AG08395 (cell line): ENCODE measurements at places on chromosomes 7 and 10.

DNA sequence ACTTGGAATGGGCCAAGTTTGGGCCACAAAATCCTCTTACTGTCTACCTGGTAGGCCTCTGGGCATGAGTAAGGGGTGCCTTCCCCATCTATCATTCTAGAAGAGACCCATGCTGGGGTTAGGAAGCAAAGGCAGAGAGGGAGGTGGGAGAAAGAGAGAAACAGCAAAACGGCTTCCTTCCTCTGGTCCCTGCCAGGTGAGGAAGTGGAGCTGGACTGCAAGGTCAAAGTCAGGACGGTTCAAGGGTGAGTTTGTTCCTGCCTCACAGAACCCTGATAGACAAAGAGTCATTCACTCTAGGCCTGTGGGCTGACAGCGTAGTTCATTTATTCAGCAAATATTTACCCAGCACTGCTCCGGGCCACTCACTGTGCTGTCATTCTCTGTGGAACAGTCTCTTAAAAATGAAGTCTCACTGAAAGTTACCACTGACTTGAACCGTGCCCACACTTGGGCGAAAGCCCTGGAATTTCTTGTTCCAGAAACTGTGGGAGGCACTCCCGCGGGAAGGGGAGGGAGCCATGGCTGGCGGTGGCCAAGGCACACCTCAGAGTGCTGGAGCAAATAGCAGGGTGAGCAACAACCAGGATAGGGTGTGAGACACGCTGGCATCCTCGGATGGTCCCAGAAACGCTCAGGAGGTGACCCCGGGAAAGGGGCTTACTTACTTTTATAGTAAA is 26.2 kb upstream of the ECHDC3 start:
- DNase-seq: no peak

GRCh38 chr7:47300472-47301104 is 281.3 kb downstream of the TNS3 start:
- no peak for DNase-seq

DNA sequence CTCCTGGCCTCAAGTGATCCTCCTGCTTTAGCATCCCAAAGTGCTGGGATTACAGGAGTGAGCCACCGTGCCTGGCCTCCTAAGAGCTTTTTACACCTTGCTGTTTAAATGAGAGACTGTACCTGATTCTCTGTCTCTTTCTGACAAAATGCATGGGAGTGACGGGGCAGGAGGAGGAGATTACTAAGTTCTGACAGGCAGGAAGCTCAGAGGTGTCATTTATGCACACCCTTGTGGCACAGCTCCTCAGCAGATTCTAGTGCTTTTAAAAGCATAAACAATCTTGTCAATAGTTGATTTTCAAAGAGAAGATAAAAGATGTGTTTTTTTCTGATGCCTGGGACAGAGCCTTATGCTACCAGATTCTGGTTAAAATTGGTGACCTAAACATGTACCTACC is 39.7 kb upstream of the STEAP4 start:
- no peak for DNase-seq

- no peak for DNase-seq
Observed at GRCh38 chr10:125072794-125073193, 87.6 kb downstream of the CTBP2 start.

GRCh38 chr10:1477578-1477977 is 259.7 kb downstream of the ADARB2 start:
- no peak for DNase-seq

DNA sequence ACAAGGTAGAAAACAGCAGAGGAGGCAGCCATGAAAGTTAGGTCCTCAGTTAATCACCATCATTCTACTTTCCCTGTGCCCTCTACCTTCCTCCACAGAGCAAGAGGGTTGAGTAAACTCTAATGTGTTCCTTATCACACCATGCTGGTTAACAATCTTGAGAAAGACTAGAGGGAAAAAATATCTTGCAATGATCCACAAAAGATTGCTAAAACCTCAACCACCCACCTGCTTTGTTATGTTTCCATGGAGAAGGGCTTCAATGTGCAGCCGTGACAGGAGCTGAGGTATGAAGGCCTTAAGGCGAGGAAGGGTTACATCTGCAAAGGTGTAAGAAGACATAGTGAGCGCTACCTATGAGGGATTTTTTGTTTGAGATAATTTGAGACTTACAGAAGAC is 103.9 kb downstream of the IDE start:
- DNase-seq: no peak

DNA sequence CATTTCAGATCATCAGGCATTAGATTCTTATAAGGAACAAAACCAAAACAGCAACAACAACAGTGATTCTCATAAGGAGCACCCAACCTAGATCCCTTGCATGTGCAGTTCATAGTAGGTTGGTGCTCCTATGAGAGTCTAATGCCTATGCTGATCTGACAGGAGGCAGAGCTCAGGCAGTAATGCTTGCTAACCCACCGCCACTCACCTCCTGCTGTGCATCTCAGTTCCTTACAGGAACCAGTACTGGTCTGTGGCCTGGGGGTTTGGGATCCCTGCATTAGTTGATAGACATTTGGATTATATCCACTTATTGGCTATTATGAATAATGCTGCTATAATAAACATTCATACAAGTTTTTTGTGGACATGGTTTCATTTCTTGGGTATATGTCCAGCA is 14.0 kb downstream of the MKLN1 start:
- no peak for DNase-seq

GRCh38 chr7:75888464-75889222 is 9.8 kb downstream of the RHBDD2 start:
- no peak for DNase-seq

- no peak for DNase-seq
Observed at GRCh38 chr7:107993891-107994291, 9.1 kb downstream of the LAMB1 start.
